EL (cell line): ENCODE measurements at places on chromosomes 2 and 18.
A peak's percentile ranks its signal among the peaks of the same experiment; 100 is the strongest.

DNA sequence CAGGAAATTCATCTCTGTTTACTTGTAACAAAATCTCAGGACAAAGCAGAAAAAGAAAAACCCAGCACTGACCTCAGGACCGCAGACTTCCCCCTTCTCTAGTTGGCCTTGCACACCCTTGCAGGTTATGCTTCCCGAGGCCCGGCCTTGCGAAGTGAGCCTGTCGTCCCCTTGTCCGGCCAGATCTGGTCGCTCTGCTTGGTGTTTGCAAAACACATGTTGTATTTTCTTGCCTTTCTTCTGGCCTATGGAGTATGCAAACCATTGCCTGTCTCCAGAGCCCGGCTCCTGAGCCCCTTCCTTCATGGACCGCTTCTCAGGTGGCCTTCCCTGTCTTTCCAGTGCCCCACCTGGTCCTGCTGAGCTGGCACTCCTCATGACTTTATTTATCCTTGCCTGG is 4.8 kb downstream of the IMPA2 start:
- DNase-seq: no peak

GRCh38 chr2:188984680-188985079 is 10.5 kb downstream of the COL3A1 start:
- peak; percentile 94 for DNase-seq

DNA sequence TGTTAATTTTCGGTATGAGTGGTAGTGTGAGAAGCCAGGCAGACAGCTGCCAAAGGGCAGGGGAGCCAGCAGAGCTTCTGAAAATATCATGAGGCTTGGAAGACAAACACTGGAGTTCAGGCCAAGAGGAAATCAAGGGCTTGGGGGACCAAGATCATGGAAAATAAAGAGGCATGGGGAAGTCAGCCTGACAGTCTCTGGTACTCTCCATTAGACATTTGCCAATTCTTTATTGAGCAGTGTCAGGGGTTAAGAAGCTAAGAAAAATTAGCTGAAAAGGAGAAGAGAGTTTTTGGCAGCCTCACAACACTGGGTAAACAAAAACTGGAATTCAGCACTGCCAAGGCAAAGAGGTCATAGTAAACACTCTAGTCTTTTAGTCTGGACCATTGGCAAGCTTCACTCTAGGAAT is 612.7 kb downstream of the EPHA4 start:
- DNase-seq: no peak

DNA sequence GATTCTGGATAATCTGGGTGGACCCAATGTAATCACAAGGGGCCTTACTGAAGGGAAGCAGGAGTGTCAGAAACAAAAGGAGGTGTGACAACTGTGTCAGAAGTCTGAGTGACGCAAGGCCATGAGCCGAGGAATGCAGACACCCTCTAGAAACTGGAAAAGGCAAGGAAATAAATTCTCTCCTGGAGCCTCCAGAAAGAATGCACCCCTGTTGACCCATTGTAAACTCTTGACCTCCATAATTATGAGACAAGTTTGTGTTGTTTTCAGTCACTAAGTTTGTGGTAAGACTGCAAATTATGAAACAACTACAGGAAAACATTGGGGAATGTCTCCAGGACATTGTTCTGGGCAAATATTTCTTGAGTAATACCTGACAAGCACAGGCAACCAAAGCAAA is 47.3 kb upstream of the B3GNT7 start:
- peak; percentile 12 for DNase-seq

GRCh38 chr2:26088038-26088643 is 54.3 kb downstream of the RAB10 start:
- DNase-seq: peak; percentile 39

DNA sequence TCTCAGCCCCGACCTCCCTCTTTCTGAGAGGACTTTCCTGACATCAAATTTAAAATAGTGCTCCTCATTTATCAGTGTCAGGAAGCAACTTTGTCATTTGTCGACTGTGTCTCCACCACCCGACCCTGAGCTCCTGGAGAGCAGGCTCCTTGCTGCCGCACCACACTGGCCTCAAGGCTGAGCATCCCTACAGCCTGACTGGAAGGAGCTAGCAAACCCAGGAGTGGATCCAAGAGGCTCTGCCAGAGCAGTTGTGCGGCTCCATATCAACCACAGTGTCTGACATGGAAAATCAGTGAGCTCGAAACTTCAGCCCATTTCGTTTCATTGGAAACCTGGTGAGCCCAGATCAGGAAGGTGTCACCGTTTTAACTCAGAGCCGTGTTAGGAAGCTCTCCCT is 125.2 kb downstream of the PTGR3 start:
- DNase-seq: no peak

DNA sequence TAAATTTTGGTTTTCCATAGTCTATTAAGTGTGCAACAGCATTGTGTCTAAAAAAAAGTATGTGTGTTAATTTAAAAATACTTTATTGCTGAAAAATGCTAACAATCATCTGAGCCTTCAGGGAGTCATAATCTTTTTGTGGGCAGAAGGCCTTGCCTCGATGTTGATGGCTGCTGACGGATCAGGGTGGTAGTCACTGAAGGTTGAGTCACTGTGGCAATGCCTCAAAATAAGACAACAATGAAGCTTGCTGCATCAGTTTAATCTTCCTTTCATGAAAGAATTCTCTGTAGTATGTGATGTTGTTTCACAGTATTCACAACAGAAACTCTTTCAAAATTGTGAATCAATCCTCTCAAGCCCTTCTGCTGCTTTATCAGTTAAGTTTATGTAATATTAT is 31.3 kb downstream of the HDHD2 start:
- no peak for DNase-seq

DNA sequence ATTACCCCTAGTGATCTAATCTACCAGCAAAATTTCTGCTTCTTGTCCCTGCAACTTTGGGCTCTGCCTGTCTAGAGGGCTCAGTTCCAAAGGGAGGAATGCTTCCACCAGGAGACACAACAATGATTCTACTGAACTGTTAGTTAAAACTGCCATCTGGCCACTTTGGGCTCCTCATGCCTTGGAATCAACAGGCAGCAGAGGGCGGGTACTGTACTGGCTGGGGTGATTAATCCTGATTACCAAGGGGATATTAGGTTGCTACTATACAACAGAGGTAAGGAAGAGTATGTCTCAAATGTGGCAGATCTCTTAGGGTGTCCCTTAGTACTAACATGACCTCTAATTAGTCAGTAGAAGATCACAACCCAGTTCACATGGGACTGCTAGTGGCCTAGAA is 21.4 kb downstream of the HADHA start:
- DNase-seq: no peak

DNA sequence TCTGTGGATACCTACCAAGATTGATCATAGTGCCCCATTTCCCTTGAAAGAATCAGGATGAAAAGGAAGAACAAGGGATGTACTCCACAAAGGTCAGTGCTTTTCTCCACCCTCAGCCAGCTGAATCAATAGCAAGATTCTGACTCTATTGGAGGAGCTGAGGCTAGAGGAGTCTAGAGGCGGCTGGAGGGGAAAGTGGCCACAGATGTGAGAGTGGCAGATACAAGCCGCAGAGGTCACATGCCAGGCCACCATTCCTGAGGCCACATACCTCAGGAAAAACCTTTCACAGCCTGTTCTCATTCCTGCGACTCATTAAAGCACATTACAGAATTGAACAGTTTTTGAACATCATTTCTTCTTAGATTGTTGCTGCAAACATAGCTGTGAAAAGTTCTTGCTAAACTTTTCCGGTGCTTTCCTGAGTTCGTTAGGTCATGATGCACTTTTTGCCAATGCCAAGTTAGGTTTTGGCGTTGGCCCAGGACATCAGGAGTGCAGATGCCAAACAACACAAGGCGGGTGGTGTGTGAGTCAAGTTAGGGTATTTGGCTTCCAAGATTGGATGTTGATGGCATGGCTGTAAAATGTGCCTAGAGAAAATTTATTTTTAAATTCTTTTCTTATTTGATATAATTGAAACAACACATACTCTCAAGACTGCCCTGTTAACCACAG is 160.7 kb upstream of the SP5 start:
- DNase-seq: peak; percentile 65

GRCh38 chr2:100218552-100218951 is 76.2 kb upstream of the AFF3 start:
- no peak for DNase-seq

DNA sequence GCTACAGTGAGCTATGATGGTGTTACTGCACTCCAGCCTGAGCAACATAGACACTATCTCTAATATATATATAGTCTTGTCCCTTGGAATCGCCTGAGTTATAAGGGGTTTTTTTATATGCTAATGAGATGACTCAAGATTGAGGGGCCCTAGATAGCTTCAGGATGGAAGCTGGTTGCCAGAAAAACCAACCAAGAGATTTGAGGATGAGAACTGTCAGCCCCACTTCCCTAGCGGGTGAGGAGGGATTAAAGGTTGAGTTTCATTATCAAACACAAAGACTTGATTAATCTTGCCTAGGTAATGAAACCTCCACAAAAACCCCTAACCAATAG is 12.6 kb upstream of the GALM start:
- no peak for DNase-seq

DNA sequence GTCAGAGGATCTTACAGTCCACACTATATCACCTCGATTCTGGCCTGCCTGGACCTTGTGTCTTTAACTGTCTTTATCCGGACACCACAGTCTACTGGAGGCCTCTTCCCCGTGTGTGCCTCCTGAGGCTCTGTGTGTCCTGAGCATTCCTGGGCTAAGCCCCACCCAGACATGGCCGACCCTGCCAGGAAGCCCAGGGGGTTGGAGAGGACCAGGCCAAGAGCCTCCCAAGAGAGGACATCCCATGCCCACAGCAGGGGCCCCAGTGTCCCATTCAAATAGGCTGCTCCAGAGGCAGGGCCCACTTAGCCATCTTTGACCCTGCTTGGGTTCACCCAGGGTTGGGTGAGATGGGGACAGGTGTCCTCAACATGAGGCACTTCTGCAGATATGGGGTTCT is 84.7 kb upstream of the OTOS start:
- DNase-seq: no peak

DNA sequence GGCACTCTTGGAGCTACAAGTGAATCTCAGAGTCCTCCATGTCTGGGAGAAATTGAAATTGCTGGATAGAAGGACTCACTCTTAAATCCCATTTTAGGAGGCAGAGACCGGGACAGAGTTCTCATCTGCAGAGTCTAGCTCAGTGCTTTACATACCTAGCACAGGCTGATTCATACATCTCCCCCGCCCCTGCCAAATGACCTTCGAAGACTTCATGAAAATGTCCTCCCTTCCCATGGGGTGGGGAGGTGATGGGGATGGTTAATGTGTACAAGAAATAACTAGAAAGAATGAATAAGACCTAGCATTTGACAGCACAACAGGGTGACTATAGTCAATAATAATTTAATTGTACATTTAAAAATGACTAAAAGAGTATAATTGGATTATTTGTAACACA is 8.2 kb upstream of the SERPINB5 start:
- no peak for DNase-seq

DNA sequence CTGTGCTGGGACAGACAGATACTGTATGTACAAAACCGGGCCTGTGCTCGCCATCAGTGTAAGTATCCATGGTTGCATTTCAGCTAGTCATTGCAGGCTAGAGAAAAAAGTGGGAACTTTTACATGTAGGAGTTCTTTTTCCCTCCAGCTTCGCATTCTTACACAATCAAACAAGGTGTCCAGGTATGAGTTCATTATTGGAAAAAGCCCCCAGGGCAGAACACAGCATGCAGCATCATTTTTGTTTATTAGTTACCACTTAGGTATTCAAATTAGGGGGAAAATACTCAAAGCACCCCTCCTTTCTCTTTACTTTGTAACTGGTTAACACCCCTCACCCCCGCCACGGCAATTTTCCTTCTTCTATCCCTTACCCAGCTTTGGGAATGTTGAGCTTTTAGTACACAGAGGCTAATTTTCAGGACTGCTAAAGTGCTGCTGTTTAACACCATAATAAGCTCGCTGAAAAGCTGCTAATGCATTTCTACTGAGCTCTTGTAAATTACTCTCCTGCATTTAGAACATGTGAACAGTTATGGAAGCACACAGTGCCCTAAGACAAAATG is 13.6 kb downstream of the UPP2 start:
- no peak for DNase-seq

GRCh38 chr2:85867556-85868292 is 21.1 kb downstream of the ST3GAL5 start:
- no peak for DNase-seq

DNA sequence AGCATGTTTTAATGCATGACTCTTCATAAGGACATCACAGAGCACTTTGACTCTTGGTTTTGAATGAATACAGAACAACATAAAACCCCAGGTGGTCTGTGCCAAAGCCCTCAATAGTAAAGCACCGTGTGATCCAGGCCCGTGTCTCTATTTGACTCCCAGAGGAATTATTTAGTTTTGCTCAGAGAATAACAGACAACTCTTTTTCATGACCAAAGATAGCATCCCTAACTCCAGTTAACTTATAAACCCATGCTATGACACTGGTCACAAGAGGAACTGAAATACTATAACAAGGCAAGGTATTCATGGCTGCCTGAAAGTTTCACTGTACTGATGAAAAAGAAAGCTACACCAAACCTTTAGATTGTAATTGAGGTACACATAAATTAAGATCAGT is 128.4 kb downstream of the IKZF2 start:
- no peak for DNase-seq

DNA sequence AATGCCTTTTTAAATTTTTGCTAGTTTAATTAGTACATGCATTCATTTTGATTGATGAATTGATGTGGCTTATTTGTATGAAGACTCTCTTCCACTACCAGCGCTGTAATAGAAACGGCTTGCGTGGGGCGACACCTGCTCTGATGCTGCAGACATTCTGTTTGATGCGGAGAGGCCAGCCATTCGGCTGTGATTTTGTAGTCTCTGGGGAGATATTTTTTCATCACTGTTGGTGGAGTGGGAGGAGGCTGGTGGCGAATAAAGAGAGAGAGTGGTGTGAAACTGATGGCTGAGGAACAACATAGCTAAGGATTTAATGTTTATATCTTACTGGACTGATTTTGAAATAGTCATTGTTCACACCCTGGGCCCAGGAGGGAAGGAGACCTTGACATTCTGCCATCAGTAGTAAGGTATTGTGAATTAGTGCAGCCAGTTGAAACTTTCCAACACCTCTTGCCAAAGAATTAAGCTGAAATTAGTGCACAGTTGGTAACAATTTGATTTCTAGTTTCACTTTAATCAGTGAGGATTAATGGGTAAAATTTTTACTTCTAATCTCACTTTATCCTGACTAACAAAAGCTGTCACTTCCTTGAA is 224.1 kb downstream of the MTX2 start:
- DNase-seq: no peak

GRCh38 chr18:62106271-62106670 is 80.6 kb downstream of the PIGN start:
- no peak for DNase-seq

DNA sequence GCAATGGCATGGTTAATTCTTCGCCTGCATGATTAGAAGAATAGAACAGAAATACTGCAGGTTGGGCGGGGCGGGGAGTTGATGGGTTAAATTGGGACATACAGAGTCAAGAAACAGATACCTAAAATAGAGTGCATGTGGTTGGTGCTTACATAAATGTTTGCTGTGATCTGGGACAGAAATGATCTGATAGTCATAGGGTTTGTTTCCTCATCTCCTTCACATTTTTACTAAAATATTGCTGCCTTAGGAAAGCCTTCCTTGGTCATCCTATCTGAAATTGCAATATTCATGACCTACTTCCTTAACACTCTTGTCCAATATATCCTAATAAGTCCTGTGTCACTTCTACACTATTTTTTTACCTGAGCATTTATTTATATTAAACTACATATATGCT is 163.9 kb downstream of the TMEFF2 start:
- DNase-seq: no peak
